Neural crest cell (in vitro differentiated cells): ENCODE measurements at places on chromosomes 4 and X.

DNA sequence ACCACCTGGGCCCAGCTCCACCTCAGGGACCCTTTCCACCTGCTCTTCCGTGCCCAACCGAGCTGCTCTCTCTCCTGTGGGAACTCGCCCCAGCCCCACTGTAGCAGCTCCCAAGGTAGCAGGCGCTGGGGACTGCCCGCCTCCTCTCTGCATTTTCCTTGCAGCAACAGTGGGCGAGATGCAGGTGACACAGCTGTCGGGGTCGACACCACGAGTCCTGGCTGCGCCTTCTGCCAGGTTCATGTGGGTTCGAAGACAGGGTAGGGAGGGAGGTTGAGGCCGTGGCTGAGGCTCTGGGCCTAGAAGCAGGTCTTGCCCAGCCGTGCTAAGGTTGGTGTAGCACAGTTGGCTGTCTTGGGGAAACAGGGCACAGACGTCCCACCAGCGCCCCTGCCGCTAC, 245.2 kb upstream of the FSTL5 start:
- no peak for DNase-seq

- no peak for DNase-seq
Measured at GRCh38 chr4:37816006-37816405, 10.5 kb upstream of the PGM2 start.

GRCh38 chrX:106468433-106468832, 143.3 kb upstream of the RADX start:
- no peak for DNase-seq

DNA sequence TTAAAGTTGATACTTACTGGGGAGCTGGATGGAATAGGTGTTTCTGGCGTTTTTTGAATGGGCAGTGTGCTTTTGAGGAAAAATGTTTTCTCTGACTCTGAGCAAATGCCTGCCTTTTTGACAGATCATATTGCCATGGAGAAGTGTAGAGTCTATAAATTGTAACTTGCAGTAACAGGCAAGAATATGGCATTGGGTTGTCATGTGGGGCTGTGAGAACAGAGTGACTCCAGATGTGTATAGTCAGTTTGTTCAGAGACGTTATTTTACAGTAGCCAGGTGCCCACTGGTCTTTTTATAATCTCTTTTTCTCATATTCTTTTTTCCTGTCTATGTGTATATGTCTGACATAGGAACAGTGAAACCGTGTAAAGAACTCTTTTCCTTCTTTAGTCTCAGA, 40.8 kb downstream of the RAPGEF2 start:
- DNase-seq, result no peak

- DNase-seq, result no peak
Measured at GRCh38 chr4:150773032-150773431, 191.1 kb downstream of the MAB21L2 start.

GRCh38 chrX:144327495-144327894, 443.6 kb downstream of the UBE2NL start:
- DNase-seq, result no peak

GRCh38 chr4:97003715-97004114, 1139.6 kb downstream of the STPG2 start:
- no peak for DNase-seq

GRCh38 chrX:130172127-130172845, 524 bp downstream of the RAB33A start:
- no peak for DNase-seq

DNA sequence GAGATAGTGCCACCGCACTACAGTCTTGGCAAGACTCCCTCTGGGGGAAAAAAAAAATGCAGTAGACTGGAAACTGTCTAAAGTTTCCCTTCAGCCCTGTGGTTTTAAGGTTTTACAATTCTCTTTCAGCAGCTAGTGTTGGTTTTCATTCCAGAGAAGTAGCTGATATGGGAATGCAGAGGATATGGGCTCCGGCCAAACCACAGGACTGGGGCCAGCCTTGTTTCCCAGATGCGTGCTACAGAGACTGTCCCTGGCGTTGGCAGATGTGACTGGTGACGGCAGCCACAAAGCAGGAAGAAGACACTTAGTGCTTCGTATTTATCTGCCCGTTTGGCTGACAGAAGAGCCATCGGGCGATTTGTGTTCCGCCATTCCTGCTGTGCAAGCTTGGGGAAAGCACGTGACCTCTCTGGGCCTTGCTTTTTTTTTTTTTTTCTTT, 43.2 kb downstream of the ZBTB49 start:
- DNase-seq, result no peak

DNA sequence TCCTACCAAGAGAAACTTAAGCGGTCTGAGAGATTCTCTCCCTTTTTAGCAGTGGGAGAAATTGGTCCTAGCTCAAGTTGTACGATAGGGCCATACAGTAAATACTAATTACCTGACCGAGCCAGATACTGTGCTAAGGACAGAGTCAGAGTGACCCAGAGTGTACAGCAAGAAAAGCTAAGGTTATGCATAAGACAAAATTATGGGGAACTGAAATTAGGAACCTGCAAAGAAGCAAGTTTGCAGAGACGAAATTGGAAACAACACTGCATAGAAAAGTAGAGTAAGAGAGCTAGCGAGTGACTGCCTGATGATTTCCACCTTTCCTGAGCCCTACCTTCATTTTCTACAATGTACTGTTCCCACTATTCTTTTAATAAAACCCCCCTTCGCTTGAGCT, 278.1 kb downstream of the NKX6-1 start:
- DNase-seq, result no peak

- no peak for DNase-seq
Measured at GRCh38 chr4:163680386-163681098, 186.1 kb downstream of the TMA16 start.

GRCh38 chrX:83845397-83845796, 15.5 kb upstream of the CYLC1 start:
- no peak for DNase-seq

DNA sequence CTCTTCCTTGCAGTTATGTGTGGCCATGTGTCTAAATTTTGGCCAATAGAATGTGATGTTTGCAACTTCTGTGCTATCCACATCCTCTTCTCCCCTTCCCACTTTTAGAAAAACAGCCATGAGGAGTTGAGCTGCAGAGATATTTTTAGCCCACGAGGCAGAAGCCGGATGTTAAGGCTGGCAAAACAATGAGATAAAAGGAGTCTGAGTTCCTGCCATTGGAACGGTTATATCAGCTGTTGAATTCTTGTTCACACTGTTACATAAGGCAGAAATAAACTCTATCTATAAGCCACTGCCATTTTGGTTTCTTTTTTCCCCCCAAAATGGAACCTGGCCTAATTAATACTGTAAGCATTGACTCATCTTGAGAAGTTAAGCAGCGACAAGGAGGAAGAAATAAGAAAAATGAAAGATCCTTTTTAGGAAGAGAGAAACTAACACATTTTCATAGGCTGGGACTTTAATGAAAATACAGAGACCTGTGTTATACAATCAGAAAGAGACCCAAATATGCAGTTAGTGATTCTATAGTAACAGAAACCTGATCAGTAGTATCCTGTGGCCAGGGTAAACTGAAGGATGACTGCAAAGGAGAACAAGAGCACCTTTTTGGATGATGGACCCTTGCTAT, 200.5 kb downstream of the INPP4B start:
- no peak for DNase-seq

DNA sequence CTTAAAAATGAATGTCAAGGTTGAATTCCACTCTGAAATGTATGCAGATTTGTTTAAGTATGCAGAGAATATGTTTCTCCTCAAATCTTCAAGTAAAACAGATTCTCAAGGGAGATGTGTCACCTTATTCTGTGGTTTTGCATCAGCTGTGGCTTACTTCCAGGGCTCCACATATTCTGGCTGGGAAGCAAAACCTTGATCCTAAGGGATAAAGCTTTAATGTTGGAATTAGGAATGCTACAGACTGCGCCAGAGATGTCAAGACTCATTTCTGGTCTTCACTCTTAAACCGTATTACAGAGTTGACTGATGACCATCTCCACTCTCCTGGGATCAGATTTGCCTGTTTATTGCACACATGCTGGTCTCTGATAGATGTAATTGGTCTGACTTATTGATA, 143.9 kb upstream of the DIPK2B start:
- DNase-seq, result no peak

GRCh38 chr4:139839403-139840031, 173.9 kb downstream of the MGST2 start:
- no peak for DNase-seq

DNA sequence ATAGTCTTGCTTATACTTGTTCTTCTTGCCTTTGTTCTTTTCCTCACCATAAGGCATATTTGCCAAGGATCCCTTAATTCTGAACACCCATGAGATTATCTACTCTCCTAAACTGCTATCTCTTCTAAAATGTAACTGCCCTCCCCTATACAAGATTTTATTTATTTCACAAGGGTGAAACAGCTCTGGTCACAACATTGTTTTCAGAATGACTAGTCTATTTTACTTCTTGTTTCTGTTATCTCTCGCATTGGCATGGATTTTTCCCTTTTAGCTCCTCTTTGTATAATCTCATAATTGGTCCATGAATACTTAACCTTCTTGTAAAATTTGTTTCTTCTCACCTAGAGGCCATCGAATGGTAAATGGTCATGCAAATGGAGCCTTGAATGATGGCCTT, 17.2 kb upstream of the COL25A1 start:
- DNase-seq, result no peak

DNA sequence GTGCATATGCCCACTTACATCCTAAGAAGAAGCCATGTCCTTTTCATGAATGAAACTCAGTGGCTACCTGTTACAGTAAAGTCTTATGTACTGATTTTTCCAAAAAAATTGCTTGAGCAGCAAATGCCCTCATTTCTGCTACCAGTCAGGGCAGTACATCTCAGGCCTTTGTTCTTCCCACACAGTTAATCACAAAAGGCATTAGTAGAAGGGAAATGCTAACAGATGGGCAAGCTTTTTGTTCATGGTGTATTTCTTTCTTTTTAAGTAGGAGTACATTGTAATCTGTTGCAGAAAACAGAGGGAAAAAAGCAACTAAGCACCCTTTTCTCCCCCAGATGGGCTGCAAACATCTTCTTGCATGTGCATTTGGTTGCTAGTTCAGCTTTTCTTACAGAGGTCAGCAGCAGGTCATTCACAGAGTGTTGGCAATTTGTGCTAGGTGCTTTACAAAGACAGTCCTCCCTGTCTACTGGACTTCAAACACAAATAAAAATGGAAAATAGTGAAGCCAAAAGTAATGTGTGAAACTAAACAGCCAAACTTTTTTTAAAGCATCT, 373.4 kb downstream of the PRDM5 start:
- no peak for DNase-seq

- no peak for DNase-seq
Measured at GRCh38 chr4:68074397-68074796, 55.3 kb downstream of the TMPRSS11F start.

DNA sequence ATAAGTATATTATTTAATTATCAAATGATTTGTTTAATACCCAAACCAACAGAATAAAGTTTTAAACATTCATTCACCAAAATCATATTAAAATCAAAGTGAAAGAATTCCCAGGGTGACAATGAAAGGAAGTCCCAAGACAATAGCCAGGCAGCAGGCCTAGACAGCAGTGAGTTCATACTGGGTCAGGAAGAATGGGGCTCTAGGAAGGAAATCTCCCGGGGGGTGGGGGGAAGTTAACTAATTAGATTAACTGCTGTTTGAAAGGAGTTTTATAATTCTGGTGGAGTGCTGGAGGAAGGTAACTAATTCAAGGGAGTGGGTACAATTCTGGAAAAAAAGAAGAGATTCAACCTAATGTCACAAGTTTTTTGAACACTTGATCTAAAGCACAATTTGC, 104.1 kb downstream of the ZAR1 start:
- no peak for DNase-seq

GRCh38 chr4:87053176-87053658, 118.4 kb downstream of the AFF1 start:
- no peak for DNase-seq

GRCh38 chr4:86977621-86978184, 42.9 kb downstream of the AFF1 start:
- DNase-seq, result no peak

DNA sequence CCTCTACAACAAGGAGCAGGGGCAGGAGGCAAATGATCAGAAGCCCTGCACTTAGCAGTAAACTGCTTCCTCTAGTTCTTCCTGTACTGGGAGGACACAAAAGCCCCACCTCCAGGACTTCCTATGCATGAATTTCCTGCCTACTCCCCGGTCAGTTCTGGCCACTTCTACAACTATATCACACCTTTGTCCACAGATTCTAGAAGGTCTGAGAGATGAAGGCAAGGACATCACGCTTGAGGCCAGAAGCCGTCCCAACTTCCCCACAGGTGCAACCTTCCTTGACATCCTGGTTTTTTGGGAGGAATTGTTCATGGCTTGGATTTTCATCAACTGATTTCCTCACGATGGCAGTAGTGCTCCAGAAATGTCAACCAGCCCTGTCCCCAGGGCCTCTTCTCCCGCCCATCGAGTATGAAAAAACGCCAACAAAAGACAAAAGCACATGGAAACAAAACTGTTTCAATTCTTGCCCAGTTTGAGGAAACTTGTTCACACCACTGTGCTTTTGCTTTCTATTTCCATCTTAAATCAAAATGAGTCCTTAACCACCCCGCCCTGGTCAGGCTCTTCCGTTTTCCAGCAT, 206.5 kb upstream of the STK26 start:
- DNase-seq, result no peak

DNA sequence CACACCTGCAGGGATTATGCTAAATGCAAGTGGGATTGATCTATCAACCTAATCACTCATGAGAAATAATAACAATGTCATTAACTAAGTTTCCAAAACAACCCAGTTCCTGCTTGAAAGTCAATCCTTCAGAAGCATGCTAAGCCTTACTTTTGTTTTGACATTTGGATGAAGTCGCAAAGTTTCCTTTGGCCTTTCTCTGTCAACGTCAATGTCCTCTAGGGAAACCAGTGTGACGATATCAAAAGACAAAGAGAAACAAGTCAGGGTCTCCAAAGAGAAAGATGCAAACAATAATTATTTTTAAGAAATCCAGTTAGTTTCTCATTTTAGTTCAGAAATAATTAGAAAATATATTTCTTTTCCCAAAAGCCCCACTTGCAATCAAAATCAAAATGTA, 86.7 kb upstream of the SRD5A3 start:
- DNase-seq, result no peak

DNA sequence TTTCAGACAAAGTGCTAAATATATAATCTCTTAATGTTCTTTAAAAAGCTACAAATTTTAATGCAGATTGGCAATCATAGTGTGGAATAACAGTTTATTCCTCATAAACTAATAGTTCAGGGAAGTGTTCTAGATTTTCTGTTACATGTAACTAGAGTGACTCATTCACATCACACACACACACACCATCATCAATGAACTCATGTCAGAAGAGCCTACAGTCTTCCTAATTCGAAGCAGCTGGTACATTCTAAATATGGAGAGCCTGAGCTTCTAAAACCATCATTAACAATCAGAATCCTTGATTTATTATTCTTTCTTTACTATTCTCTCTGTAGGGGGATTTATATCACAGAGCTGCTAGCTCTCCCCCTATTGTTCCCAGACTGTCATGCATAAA, 49.6 kb downstream of the DKK2 start:
- DNase-seq, result no peak
